ENCODE measurements at places on chromosomes 1 and 21. TPM values are rescaled to one million over a fixed set of nuclear protein-coding genes. Genes with fewer than 3 reads are reported as not detected.

Gene FLAD1
- total RNA-seq, result 24.2 TPM

Gene MAPKAPK2
- total RNA-seq, result 45.3 TPM

Gene OR2T2
- total RNA-seq, result not detected

Gene GUCA2B
- total RNA-seq, result not detected

Gene SAMD11
- 2.2 TPM for total RNA-seq

Gene OR6N1
- total RNA-seq, result not detected

Gene AMY1A
- not detected for total RNA-seq

Gene HHAT
- total RNA-seq, result 15.1 TPM

Gene PM20D1
- under 0.01 TPM for total RNA-seq

Gene OR2G6
- not detected for total RNA-seq

Gene KNCN
- not detected for total RNA-seq

Gene OPRD1
- not detected for total RNA-seq

Gene TSTD1
- total RNA-seq, result 1.6 TPM

Gene IFI6
- total RNA-seq, result 39.3 TPM

Gene APCS
- not detected for total RNA-seq

Gene AURKAIP1
- total RNA-seq, result 116 TPM

Gene MIXL1
- total RNA-seq, result not detected

Gene BCAN
- total RNA-seq, result not detected

Gene EXO1
- 12.5 TPM for total RNA-seq

Gene CTSE
- total RNA-seq, result not detected

Gene PLEKHG5
- total RNA-seq, result 11.2 TPM

Gene BARHL2
- total RNA-seq, result not detected

Gene CFHR4
- not detected for total RNA-seq

Gene OVAAL
- not detected for total RNA-seq

Gene MNDA
- not detected for total RNA-seq

Gene CAMK2N1
- total RNA-seq, result 8.4 TPM

Gene CD48
- not detected for total RNA-seq

Gene SELP
- total RNA-seq, result not detected

Gene S100A1
- total RNA-seq, result not detected

Gene TEDDM1
- total RNA-seq, result not detected

Gene SPRR3
- not detected for total RNA-seq

Gene CSF3R
- total RNA-seq, result 0.32 TPM

Gene LRRC71
- not detected for total RNA-seq

Gene GJB5
- total RNA-seq, result not detected

Gene HMCN1
- 5.2 TPM for total RNA-seq

Gene ESRRG
- total RNA-seq, result under 0.01 TPM

Gene C2CD2
- 25.0 TPM for total RNA-seq

Gene PKNOX1
- 16.8 TPM for total RNA-seq

Gene GIPC2
- total RNA-seq, result 0.43 TPM

Gene LRRC3
- under 0.01 TPM for total RNA-seq

Gene UBXN10
- not detected for total RNA-seq

Gene RIPK4
- not detected for total RNA-seq

Gene VASH2
- 0.97 TPM for total RNA-seq
